ENCODE measurements at places on chromosomes 4 and X.

DNA sequence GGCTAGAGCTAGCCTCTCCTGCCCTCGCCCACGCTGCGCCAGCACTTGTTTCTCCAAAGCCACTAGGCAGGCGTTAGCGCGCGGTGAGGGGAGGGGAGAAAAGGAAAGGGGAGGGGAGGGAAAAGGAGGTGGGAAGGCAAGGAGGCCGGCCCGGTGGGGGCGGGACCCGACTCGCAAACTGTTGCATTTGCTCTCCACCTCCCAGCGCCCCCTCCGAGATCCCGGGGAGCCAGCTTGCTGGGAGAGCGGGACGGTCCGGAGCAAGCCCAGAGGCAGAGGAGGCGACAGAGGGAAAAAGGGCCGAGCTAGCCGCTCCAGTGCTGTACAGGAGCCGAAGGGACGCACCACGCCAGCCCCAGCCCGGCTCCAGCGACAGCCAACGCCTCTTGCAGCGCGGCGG is at the start of gene AR:
TSS of gene AR (plus strand) at position 204 of the 400 bp plus-strand sequence. CDS start 1,126 bp downstream, outside the sequence.
- DNase-seq: no peak

DNA sequence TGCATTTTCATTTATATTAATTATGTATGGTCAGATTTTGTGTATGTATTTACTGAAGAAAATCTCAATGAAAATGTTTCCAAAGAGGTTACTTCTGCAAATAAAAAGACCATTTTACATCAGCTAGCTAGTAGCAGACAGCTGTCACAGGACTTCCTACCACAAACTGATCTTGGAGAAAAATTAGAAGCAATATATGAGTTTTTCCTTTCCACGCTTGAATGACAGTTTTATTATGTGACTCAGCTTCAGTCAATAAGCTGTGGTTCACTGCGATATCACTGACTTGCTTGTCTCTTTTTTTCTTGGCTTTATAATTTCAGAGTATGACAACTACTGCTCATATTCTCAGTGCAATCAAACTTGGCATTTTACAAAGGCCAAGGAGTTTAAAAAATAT is 787.4 kb upstream of the GALNTL6 start:
- no peak for DNase-seq

DNA sequence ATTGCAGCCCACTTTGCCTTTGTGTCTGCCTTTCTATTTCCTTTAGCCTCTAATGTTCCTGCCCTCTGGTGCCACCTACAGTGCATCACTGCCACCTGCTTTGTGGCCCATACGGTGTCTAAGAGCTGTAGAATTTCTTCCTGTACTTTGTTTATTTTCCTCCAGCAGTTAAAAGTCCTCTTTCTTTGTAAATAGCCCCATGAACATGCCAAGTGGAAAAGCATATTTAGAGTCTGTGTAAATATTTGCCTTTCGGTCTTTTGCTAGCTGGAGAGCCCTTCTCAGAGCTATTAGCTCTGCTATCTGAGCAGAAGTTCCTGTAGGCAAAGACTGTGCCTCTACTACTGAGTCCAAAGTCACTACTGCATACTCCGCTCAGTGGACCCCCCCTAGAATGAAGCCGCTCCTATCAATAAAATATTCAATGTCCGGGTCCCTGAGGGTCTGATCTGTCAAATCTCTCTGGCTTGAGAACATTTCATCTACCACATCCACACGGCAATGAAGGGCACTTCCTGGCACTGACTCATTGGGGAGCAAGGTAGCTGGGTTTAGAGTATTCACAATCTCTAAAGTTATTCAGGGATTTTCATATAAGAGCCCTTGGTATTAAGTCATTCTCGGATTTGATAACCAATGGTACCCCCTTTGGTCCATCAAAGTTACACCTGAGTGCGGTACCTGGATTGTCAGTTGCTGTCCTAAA is 36.3 kb downstream of the SULT1E1 start:
- DNase-seq: no peak

GRCh38 chrX:25066131-25066530 is 50.4 kb upstream of the ARX start:
- no peak for DNase-seq

DNA sequence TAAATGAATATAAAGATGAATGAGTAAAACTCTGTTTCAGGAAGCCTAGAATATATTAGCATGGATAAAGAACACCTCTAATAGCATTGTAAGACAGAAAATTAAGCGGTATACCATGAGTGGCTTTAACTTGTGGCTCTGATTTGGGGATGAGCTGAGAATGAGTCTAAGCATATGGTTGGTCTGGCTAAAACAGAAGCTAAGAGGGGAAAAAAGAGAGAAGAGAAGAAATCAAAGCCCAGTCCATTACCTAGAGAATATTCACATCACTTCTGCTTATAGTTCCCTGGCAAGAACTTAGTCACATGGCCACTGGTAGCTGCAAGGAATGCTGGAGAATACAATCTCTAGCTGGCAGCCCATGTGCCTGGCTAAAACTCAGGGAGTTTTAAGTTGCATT is 414.5 kb downstream of the PRDM5 start:
- DNase-seq: no peak

DNA sequence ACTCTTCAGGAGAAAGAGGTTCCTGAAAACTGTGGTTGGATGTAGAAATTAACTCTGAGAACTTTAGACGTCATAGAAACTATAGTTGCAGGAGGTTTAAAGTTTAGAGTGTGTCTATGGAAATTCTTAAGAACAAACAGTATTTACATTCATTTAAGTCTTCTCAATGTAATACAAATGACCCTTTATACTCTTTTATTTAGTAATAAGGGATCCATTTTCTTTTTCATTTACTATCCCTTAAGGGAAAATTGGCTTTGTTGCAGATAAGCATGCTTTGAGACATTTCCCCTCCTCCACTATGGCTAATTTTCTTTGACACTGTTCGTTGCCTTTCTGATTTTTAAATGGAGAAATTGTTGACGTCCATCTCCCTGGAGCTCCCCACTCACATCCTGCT is 96.4 kb downstream of the POLA1 start:
- DNase-seq: no peak

DNA sequence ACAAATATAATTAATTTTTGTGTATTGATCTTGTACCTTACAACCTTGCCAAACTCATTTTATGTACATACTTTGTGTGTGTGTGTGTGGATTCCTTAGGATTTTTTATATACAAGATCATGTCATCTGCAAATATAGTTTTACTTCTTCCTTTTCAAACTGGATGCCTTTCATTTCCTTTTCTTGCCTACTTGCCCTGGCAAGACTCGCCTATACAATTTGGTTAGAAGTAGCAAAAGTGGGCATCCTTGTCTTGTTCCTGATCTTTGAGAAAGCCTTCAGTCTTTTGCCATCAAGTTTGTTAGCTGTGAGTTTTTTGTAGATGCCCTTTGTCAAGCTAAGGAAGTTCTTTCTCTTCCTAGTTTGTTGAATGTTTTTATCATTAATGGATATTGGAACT is 30.5 kb downstream of the RUFY3 start:
- no peak for DNase-seq

GRCh38 chr4:117137145-117137544 is 51.8 kb upstream of the TRAM1L1 start:
- no peak for DNase-seq

- DNase-seq: no peak
Observed at GRCh38 chr4:151678048-151678872, 82.5 kb downstream of the GATB start.

DNA sequence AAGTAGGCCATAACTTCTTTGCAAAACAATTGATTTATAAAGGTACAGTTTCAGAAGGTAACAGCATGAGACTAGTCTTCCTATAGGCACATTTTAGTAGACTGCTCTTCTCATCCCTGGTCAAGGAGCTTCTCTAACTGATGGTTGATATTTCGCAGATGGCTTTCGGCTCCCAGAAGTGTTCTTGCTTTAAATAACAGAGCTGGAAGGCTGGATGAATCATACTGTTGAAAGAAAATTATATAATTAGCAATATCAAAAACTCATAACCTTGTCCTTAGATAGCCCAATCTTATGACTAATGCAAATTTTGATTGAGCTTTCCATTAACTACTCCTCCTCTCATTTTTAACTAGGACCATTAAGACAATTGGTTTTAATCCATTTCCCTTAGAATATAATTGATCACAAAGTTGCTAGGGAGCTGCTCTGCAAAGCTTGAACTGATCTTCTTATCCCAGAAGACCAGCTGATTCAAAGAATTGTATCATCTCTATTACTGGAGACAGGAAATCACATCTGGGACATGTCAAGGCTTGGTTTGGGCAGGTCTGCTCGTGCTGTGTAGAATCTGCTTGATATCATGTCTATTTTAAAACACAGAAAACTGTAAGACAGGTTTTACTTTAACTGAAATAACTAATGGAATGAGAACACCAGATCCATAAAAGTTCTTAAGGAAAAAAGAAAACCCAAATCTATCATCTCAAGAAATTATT is 38.6 kb downstream of the CENPU start:
- DNase-seq: no peak

- no peak for DNase-seq
Observed at GRCh38 chr4:19510993-19511392, 740.7 kb upstream of the SLIT2 start.

DNA sequence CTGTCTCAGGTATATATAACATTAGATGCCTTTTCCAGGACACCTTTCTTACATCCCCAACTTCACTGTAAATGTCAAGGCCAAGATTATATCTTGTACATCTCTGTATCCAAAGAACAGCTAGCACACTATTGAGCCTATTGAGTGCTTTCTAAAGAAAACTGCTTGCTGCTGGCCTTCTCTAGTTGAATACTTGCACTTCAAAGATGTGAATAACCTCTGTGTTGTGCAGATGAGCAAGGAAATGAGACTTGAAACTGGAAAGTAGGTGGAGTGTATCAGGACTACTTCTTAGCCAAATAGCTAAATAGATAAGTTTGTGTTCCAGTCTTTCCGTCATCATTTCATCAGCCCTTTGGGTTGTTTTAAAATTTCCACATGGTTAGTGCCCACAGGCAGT is 704.4 kb upstream of the AMOT start:
- no peak for DNase-seq

GRCh38 chr4:20684852-20685763 is 15.2 kb upstream of the PACRGL start:
- no peak for DNase-seq

DNA sequence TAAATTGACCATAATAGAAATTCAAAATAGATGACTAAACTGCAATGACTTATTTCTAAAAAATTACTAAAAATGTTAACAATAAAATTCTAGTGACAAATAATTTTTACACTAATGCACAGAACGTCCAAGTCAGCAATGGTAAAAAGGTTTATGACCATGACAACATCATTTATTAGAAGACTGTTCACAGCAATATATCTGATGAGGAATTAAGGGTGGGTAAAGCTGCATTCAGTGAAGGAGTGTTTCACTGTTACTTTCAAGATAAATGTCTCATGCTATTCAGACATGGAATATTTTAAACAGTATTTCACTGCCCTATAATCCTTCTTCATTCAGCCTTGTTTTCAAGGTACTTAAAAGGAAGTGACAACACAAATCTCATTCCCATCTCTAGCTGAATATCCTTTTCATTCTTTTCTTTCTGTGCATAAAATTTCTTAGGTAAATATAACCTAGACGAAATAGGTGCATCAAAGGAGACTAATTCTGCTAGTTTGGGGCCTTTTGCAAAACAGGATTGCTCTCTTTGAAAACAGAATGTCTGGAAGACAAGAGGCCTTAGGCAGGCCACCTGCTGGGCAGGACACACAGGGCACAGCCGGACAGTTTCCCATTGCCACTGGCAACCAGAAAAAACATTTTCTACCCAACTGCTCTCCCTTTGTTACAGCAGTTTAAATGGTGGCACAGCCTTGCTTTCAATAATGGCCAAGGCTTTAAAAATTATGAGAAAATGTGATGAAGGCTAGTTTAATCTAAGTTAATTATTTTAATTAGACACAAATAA is 600.3 kb downstream of the SPRY1 start:
- DNase-seq: no peak

DNA sequence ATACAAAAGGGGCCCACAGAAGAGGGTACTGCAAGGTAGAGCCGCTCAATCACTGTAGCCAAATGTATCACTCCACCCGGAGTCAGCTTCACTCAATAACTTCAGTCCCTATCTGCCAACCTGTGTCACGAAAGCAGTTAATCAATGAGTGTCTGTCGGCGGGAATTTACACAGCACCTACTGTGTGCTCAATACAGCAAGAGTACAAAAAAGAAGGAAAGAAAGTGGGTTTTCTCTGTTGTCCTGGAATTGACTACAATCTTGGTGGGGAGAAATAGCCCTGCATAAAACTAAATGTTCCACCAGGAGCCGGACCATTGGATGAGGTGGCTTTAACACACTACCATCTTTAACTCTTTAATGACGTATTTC is 780 bp upstream of the NKRF start:
- DNase-seq: no peak

DNA sequence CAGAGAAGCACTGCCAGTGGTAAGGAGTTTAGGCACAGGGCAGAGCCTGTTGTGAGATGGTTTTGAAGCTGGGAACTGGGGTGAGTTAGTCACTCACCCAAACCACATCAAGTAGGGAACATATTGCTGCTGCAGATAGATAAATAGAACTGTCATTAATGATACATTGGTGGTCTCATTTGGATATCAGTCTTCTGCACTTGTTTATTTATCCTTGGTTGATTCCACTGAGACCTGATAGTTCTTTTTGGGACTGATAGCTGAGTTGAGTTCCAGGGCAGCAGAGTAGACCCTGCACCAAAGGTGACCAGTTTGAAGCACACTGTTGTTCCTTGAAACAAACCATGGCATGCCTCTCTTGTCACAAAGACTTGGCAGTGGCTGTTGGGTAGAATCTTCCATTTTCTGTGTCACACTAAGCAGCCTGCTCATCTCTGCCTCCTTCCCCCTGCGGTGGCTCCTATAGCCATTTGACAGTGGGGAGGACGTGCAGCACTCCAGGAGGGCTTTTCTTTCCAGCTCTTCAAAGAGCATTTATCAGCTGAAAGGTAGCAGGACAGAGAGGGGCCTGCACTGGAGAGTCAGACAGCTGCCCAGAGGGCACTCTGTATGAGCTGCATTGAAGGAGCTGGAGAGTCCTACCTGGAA is 59.7 kb upstream of the TMEM164 start:
- no peak for DNase-seq

GRCh38 chr4:169604903-169605331 is 7.5 kb downstream of the NEK1 start:
- DNase-seq: no peak

DNA sequence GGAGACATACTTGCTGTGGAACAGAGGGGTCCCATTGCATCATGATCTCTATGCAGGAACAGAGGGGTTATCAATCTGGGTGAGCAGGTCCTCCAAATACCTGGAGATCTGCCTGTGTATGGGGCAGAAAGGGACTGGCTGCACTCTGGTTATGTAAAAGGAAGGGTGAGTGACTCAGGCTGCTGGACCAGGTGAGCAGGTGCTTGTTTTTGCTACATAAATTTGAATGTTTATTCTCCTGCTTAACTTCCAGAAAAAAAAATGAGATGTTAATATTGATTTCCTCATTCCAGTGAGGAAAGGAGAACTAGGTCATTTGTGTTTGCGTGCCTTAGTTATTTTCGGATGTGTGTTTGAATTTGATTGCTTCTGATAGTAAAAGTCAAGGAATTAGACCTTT is 225.8 kb upstream of the TRAM1L1 start:
- DNase-seq: no peak

DNA sequence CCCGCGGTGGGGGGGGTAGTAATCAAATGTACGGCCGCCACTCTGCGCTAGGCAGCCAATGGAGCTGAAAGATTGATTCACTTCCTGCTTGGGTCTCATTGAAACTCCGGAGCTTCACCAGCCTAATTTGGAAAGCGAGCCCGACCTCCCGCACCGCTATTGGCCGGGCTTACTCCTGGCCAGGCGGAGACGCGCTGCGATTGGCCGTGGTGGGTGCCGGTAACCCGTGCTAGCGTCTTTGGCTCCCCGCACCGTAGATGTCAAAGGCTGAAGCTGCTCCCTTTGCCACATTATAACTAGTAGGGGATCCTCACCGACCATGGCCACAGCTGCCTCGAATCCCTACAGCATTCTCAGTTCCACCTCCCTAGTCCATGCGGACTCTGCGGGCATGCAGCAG is at the start of gene POU3F4:
TSS of gene POU3F4 (plus strand) at position 285 of the 400 bp plus-strand sequence. CDS start at position 320, 35 bp downstream.
- no peak for DNase-seq
